ENCODE measurements at places on chromosomes 7 and 10.

- DNase-seq, result no peak
These were observed 113.4 kb downstream of the JAZF1 start for GRCh38 chr7:28067171-28067570.

GRCh38 chr7:93148727-93149126 is 542 bp upstream of the SAMD9L start:
- DNase-seq, result no peak

DNA sequence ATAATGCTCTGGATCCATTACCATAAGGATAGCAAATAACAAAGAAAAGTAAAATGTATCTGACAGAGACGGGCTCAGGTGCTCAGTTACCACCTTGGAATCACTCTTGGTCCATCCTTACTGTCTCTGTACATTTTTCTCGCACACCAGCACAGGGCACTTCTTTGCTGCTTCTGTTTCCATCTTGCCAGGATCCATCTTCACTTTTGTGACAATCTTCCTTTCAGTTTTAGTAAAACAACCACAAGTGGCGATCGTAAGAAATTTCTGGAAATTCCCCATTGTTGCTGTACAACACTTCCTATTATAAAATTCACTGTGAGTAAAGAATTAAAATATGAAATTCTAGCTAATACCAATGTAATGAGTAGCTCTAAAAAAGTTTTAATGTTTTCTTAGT is 695.5 kb downstream of the GRM8 start:
- DNase-seq, result no peak

DNA sequence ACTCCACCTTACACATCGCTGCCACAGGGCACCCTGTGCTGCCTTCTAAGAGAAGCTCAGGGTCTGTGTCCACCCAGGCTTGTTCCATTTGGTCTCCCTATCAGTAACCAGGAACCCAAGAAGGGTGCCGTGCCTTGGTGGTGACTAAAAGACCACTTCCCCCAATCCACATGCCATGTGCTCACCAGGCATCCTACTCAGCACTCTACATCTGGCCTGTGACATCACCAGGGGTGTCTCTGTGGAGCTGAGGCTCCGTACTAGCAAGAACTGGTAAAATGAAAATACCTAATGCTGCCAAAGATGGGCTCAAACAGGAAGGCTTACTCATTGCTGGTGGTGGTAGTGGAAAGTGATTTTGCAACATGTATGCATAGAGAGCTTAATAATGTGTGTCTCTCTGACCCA is 19.0 kb upstream of the C10orf71 start:
- DNase-seq, result no peak

- no peak for DNase-seq
These were observed 49.7 kb downstream of the COL17A1 start for GRCh38 chr10:104036069-104036384.

GRCh38 chr10:124641282-124642087 is 102.7 kb downstream of the FAM53B start:
- peak; percentile 55 for DNase-seq

- peak; percentile 84 for DNase-seq
These were observed 55.8 kb upstream of the LANCL2 start for GRCh38 chr7:55309040-55309991.

All from activated naive CD4-positive, alpha-beta T cell treated with Interleukin-2 at 50 U/mL for 16 hours (primary cell).